ENCODE measurements at places on chromosomes 4 and X.

GRCh38 chr4:75821966-75822365, 80.3 kb downstream of the PPEF2 start:
- DNase-seq: no peak

GRCh38 chr4:152281211-152281610, 254.7 kb downstream of the FBXW7 start:
- DNase-seq: no peak

- no peak for DNase-seq
Measured at GRCh38 chr4:54213001-54213400, 16.1 kb upstream of the PDGFRA start.

- no peak for DNase-seq
Measured at GRCh38 chr4:912548-913279, 19.4 kb downstream of the GAK start.

DNA sequence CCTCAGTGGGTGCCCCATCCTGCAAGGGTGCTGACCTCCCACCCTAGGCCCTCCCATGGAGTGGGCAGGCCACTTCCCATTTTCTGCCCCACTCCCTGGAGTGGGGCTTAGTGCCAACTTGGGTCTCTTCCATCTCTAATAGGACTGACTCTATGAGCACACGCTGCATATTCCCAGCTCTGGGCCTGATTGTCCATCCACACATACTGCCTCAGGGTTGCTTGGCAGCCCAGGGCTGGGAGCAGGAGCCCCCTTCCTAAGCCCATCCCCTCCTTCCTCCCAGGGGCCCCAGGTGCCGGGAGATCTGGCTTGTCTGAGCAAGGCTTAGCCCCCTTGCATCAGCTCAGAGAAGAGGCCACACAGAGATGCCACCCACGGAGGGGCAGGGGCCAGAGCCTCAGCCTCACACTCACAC, 55.1 kb downstream of the PJA1 start:
- no peak for DNase-seq

- no peak for DNase-seq
Measured at GRCh38 chr4:81808011-81808672, 336.4 kb upstream of the RASGEF1B start.

DNA sequence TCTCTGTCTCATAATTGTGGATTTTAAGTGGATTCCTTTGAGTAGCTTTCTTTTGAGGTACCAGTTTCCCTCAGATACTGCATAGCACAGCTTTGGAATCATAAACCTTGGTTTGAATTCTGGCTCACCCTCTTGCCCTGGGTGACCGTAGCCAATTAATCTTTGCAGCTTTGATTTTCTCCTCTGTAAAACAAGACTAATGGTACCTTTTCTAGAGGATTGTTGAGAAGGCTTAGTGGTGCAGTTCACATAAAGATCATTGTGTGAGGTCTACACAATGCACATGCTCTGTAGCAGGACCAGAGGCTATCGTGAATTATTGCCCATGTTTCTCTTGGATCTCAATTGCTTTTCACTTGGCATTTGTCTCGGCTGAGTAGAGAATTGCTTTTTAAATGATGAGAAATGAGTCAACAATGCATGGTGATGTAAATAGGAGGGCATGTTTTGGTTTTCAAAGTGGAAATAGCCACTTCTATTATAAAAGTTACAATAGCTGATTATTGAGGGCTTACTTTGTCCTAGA, 47.9 kb downstream of the TMEM131L start:
- no peak for DNase-seq

GRCh38 chrX:153830640-153831428, 490 bp upstream of the PDZD4 start:
- no peak for DNase-seq

DNA sequence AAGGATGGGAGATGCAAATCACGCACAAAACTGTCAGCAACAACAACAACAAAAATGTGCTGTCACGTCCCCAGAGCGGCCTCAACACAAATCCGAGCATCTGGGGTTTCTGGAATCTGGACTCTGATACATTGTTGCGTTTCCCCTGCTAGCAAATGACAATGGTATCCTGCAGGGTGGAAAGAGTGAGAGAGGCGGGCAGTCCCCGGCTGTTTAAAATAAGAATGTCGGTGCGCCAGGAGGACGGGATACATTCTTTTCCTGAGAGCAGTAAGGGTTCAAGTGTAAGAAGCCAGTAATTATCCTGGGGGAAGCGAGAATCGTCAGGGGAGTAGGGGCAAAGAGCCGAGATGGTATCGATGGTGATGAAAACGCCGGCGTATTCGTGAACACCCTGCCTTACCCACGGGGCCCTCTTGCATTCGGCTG, 310.2 kb downstream of the ASMT start:
- no peak for DNase-seq

- no peak for DNase-seq
Measured at GRCh38 chrX:143701460-143701859, 19.1 kb downstream of the SPANXN2 start.

DNA sequence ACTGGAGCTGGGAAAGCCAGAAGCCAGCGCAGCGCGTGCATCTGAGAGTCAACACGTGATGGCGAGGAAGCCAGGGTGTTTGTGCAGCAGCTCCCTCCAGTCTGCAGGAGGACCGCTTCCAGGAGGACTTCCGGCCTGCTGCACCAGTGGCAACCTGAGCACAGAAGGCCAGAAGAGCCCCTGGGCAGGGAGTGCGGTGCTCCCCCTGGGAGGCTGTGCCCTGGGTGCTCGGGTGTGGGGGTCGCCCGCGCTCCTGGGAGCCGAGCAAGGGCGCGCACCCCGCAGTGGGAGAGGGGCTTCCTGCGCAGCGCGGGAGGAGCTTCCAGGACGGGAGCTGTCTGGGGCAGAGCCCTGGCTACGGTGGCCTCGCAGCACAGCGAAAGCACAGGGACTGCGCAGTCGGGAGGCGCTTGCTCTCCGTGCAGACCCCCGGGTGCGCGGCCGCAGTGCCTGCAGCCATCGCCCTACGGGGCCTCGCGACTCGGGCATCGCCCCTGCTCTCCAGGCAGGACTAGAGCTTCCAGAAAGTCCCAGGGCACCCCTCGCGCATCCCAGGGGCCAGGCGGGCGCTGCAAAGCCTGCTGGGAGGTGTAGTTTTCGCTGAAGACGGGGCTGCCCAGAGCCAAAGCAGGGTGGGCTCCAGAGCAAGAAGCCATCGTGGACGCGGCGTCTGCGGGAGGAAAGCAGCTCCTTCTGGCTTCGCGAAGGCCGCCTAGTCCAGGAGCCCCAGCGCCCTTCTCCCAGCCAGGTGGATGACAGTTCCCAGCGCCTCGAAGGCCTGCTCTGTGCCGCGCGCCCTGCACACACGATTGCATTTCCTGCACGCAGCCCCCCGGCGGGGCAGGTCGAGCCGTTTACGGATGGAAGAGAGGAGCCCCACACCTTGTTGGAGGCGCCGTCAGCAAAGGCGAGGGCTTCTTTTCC, 24.1 kb upstream of the WFS1 start:
- no peak for DNase-seq

- DNase-seq: no peak
Measured at GRCh38 chr4:126838941-126839679, 793.6 kb upstream of the INTU start.

GRCh38 chr4:47719576-47719975, 118.3 kb downstream of the CORIN start:
- DNase-seq: no peak

GRCh38 chr4:175070444-175070843, 152.3 kb downstream of the ADAM29 start:
- DNase-seq: no peak

GRCh38 chr4:37245391-37245954, 930 bp downstream of the NWD2 start:
- no peak for DNase-seq

GRCh38 chrX:124282580-124282979, 49.9 kb upstream of the TEX13D start:
- DNase-seq: no peak

DNA sequence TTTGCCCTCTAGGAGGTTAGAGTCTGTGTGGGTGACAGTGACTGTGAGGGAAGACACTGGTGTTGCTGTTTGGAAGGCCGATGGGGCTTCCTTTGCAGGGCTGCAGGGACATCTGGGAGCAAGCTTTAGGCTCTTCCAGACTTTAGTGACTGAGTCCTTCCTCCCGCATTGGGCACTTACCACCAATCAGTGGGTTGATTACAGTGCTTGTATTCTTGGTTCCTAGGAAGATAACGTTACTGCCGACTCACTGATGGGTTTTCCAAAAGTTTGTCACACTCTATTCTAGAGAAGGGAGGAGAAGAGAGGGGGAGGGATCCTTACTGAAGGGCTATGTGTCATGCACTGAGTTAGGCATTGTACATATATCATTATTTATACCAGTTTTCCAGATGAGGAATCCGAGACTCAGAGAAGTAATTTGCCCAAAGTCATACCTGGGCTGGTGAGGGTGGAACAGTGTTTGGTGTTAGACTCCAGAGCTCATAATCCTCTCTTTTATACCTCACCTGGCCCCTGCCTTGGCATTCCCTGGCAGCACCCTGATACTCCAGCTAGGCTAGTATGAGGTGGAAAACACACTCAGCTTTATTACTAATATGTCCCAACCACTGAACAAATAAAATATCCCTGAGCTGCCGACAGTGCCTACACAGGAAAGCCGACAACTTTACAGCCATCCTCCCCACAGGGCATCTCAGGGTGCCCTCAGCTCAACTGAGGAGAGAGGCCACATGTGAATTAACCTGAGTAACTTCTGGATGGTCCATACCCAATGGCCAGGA, 3.8 kb downstream of the CHST7 start:
- no peak for DNase-seq

GRCh38 chr4:1243451-1244080, 5.4 kb downstream of the CTBP1 start:
- DNase-seq: no peak

DNA sequence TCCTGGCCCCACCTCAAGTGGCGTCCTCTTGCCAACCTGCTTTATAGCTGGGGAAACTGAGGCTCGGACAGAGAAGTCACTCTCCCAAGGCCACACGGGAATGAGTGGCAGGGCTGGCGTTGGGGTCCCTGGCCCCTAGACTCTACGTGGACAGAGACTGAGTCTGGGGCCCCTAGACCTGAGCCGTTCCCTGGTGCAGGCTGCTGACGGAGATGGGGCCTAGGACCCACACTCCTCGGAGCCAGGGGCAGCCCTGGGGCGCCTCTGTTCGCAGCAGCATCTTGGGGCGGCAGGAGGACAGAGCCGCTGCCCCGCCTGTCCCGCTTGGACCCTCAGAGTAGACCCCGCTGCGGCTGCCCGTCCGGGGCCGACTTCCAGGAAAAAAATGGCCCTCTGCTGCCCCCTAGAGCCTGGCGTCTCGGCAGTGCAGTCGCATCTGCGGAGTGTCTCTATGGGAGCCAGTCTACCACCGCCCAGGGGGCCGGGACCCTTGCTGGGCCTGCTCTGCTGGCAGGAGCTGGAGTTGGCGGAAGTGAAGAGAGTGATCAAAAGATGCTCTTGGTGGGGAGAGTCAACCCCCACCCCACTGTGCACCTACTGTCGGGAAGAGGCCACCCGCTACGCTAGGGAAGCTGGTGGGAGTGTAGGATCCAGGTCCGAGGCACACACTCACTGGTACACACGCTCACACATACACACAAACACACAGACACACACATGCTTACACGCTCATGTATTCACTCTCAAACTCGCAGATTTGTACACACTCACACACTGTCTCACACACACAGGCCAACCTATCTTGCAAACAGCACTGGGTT, 220.1 kb downstream of the AFAP1 start:
- DNase-seq: no peak

DNA sequence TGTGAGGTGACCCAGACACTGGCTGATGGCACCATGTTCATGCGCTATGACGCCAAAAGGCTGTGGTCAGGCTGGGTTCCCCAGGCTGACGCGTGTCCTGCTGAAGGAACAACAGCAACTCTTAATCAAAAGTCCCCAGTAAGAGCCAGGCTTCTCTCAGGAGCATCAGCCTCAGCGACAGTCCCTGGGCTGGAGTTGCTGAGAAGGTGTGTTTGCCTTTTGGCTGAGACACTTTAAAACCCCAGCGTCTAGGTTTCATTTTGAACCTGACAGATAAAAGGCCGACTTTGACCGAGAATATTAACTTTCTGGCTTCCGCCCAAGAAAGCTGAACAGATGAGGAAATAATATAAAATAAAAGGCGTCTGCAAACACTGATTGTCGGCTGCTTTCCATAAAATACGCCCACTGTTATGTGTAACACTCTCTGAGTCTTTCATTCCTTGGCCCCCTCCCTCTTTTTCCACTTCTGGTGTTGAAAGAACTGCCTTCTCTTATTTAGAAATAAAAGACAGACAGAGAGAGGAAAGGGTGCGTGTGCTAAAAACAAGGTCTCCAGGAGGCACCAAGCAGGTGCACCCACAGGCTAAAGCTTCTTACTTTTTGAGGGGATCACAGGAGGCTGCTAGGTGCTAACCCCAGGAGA, 373.6 kb downstream of the MID1IP1 start:
- DNase-seq: no peak

GRCh38 chrX:115350711-115351381, 61.3 kb downstream of the LUZP4 start:
- DNase-seq: no peak

DNA sequence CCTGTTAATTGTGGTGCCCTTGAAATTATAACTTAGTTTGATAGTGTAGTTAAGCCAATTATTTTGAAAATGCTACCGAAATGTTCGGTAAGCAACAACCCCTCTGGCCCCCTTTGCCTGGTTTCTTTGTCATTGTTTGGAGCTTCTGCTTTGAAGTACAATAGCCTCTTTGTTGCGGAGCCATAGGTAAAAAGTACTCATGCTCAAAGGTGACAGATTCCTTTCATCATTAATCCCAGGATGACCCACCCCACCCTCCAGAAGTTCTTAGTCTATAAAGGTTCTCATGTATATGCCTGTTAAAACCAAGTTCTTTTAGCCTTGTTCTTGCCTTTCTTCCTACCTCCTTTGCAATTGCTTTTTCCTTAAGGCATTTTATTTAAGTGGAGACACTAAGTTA, 42.4 kb upstream of the SMARCAD1 start:
- no peak for DNase-seq

DNA sequence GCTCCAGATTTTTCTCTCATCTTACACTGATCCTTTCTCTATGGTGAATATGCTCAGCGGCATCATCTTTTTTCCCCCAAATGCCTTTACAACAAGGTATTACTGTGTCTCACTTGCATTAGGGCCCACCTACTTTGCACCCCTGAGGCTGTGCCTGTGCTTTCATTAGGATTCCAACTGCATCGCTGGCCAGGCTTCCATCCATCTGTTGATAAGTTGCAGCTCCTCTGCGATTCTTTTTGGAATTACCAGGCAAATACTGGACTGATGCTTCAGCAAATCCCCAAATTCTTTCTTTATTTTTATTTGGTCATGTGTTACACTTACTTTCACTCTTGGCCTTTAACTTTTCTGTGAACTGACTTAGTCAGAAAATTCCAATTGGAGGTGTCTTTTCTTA, 77.3 kb downstream of the AFF2 start:
- DNase-seq: no peak

DNA sequence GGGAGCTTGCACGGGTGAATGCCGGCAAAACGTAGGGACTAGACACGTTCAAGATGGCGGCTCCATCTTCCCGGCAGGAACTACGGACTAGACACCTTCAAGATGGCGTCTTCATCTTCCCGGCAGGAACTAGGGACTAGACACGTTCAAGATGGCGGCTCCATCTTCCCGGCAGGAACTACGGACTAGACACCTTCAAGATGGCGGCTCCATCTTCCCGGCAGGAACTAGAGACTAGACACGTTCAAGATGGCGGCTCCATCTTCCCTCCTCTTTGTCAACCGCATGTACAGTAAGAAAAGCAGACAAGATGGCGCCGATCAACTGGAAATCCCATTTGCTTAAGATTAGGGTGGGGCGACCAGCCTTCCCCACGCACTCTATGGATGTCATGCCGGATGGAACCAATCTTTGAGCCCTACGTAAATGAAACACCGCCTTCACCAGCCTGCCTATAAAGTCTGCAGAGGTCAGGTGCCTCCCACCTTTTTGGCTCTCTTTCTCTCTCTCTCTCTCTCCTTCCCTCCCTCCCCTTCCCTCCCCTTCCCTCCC, 222.4 kb downstream of the CRLF2 start:
- DNase-seq: peak; percentile 59

GRCh38 chr4:44914748-44915147, 188.4 kb upstream of the GNPDA2 start:
- no peak for DNase-seq

All from stimulated activated CD4-positive, alpha-beta T cell treated with anti-CD3 and anti-CD28 coated beads, TNF-alpha, amount 100 ng/mL, for 1 hour (primary cell).